NCI-H524 (cell line): ENCODE measurements at places on chromosomes 2 and 18.

DNA sequence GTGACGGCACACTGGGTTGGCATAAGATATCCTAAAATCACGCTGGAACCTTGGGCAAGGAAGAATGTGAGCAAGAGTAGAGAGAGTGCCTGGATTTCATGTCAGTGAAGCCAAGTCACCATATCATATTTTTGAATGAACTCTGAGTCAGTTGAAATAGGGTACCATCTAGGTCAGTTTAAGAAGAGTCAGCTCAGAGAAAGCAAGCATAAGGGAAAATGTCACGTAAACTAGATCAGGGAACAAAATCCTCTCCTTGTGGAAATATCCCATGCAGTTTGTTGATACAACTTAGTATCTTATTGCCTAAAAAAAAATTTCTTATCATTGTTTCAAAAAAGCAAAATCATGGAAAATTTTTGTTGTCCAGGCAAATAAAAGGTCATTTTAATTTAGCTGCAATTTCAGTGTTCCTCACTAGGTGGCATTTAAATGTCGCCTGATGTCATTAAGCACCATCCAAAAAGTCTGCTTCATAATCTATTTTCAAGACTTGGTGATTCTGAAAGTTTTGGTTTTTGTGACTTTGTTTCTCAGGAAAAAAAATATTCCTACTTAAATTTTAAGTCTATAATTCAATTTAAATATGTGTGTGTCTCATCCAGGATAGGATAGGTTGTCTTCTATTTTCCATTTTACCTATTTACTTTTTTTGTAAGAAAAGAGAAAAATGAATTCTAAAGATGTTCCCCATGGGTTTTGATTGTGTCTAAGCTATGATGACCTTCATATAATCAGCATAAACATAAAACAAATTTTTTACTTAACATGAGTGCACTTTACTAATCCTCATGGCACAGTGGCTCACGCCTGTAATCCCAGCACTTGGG is 19.6 kb downstream of the RSAD2 start:
- peak; percentile 14 for DNase-seq

DNA sequence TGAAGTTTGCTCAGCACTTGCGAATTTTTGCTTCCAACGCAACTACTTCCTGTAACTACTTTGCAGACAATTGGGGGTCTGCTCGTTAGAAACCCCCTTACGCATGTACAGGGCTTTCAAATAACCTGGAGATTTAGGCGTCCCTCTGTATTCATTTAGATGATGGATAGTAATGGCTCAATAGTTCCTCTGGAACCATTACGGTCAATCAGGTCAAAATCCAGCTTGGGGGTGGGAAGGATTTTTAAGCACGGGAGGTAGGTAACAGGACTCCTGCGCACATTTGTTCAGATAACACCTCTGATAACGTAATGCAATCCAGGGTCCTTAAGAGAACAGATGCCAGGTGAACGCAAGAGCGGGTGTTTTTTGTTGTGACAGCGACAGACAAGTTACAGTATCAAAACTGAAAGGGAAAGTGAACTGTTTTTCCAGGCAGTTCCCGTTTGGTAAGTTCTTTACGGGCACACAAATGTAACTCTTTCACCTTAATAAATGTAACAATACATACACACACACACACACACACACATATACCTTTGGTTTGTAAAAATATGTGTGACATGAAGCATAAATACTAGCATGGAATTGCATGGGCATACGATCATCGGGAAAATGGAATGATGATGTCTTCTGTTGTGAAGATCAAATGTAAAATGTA is 3.8 kb upstream of the OSR1 start:
- peak; percentile 66 for DNase-seq

- DNase-seq = no peak
Observed at GRCh38 chr2:189153619-189154018, 25.9 kb downstream of the COL5A2 start.

DNA sequence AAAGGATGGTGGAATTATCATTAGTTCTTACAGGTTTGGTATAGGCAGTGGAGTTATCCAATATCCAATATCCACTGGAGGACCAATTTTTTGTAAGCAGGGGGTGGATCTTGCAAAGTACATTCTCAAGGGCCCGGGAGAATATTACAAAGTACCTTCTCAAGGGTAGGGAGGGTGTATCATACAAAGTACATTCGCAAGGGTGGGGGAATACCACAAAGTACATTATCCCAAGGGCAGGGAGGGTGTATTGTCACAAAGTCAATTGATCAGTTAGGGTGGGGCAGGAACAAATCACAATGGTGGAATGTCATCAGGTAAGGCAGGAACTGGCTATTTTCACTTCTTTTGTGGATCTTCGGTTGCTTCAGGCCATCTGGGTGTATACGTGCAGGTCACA is 55.3 kb upstream of the TMEM87B start:
- no peak for DNase-seq

GRCh38 chr2:226334981-226335720 is 464.5 kb downstream of the IRS1 start:
- no peak for DNase-seq

- no peak for DNase-seq
Observed at GRCh38 chr2:73359915-73360697, 25.5 kb upstream of the ALMS1 start.

DNA sequence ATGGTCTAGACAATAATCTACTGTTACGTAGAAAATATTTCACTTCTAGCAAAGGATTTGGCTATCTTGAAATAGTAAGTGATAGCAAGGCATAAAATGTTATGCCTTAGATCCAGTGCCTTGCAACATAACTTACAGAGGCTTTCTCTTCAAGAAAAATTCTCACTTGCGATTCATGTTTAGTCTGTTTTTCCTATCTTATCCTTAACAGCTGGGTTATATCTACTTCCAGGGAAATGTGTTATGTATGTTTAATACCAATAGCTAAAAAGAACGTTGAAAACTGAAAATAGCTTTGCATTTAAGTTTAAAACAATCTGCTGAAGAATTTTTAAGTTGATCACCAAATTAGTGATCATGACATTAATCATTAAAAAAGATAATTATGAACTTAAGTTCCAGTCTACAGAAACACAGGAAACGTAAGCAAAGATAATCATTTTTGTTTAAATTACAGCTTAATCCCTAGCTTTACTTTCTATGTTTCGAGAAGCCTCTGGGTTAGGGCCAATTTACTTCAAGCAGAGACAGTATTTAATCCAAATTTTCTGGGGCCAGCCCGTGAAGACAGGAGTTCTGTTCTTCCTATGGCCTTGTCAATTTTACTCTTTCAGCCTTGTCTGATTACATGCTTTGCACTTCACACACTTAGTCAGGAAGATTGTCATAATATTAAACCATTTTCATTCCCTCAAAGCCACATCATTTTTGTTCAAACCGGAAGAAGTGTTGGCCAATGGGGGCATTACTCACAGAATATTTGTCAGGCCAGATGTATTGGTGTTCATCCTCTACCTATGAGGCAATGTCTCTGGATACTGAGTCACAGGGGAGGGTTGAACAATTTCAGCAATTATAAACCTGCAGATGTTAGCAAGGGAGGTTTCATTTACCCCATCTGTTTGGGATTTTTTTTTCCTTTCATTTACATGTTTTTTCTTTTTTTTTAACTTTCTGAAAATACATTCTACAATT is 1132.9 kb upstream of the ZEB2 start:
- no peak for DNase-seq

DNA sequence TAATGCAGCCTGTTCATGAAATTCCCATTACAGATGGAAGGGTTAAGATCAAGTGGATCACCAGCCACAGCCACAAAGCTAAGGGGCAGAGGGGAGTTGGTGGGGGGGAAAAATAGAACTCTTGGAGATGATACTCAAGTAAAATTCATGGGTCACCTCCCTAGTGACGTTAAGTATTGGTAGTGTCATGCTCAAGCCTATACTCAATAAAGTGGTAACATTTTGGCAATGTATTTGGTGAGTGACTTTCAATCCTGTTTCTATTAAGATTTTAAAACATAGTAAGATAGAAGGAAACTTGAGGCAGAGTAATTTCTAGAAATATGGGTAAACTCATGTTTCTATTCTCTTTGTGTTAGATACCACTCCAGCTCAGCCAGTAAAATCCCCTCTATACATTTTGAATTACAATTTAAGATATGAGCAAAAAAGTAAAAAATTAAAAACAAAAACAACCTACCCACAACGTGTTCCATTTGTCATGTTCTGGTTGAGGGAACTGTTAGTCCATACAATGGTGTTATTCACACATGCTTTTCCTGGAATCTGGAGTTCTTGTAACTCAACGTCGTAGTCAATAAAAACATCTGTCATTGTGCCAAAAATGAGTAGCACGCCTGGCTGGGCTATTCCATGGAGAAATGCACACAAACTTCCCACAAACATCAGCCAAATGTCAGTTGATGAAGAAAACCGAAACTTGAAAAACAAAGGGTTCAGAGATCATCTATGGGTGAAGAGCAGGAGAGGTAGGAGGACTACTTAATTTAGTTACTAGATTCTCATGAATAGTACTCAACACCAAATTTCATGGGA is 18.1 kb downstream of the ABCB11 start:
- DNase-seq = no peak

- no peak for DNase-seq
Observed at GRCh38 chr2:44940049-44940494, 1.4 kb upstream of the SIX3 start.

DNA sequence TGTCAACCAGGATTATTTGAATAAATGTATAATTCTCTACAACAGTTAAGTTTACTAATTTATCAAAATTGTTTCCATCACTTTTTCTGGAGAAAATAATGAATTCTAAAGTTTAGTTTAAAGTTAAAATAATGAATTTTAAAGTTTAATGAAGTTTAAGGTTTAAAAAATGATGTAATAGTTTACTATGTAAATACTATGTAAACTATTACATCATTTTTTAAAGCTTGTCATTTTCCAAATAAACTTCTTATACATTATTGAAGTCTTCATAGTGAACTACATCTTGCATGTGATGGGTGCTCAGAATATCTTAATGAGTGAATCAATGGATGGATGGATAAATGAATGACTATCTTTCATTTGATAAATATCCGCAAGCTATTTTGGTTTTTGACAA is 38.8 kb downstream of the CD28 start:
- DNase-seq = no peak

DNA sequence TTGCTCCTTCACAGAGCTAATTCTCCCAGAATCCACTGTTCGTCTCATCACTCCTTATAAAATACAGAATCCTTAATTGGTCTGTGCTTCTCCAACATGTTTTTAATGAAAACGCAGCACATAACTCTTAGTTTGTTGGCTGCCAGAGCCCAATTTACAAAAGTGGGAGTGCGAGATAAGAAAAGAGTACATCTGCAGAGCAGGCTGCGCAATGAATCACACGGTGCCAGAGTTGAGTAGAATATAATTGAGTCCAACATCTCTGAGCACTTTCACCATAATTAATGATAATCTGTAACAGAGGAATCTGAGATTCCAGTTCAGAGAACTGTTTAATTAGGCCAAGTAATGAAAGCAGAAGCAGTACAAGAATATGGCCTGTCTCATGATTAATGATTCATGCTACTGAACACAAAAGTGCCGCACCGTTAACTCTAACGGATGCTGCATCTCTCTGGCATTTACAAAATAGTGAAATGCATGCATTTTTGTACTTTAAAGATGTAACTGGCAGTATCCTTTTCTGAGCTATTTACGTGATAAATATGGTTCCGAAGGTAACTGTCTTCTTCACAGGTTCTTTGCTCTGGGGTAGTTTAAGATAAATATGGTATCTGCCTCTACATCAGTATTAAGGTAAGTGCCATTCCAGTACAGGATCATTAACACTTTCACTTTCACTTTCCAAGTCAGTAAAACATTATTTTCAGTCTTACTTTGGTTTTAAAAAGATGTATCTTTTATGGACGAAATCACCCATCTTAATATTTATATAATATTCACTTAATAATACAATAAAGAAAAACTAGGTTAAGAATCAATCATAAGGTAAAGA is 785.6 kb downstream of the NR4A2 start:
- peak; percentile 29 for DNase-seq

DNA sequence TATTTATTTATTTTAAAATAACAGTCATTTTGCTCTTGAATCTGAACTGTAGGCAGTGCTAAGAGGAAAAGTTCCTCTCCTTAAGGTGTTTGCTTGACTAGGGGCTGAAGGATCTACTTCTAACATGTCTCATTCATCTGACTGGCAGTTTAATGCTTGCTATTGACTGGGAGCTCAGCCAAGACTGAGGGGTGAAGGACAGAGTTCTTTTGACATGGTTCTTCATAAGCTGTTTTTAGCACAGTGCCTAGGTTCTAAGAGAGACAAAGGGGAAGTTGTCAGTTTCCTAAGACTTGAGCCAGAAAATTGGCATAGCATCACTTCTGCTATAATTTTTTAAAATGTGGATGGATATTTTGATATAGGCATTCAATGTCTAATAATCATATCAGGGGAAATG is 73.0 kb downstream of the COMMD1 start:
- no peak for DNase-seq

DNA sequence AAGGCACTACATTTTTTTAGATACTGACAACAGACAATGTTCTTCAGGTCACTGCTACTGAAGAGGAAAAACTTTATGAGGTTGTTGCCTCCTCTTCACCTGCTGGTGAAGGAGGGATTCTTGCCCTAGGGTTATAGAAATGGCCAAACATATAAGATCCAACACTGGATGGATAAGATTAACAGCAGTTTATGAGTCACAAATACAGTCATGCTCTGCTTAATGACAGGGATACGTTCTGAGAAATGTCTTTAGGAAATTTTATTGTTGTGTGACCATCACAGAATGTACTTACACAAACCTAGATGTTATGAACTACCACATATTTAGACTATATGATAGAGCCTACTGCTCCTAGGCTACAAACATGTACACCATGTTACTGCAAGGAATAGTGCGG is 57.4 kb upstream of the AMMECR1L start:
- DNase-seq = no peak

DNA sequence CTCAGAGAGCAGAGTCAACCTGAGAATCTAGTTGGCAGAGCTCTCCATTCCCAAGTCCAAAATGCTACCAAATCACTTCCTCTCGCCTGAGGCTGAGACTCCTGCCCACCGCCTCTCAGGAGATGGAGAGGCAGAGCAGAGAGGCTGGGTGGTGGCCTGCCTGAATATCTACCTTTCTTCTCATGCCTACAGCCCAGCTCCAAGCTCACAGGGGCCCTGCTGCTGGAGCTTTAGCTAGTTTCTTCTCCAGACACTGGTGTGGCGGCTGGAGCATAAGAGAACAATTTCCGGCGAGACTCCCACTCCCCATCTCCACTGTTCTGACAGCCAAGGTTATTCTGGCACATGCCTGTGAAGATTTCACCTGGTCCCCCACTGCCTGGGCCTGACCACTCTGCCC is 8.1 kb upstream of the CYP26B1 start:
- no peak for DNase-seq

GRCh38 chr18:50013363-50014138 is 181.4 kb downstream of the MYO5B start:
- no peak for DNase-seq

- no peak for DNase-seq
Observed at GRCh38 chr2:231201475-231201814, 3.0 kb downstream of the ARMC9 start.
